M059J (cell line): ENCODE measurements at places on chromosomes 1 and 21. TPM values are rescaled to one million over a fixed set of nuclear protein-coding genes. Genes with fewer than 3 reads are reported as not detected.
A peak's percentile ranks its signal among the peaks of the same experiment; 100 is the strongest.

DNA sequence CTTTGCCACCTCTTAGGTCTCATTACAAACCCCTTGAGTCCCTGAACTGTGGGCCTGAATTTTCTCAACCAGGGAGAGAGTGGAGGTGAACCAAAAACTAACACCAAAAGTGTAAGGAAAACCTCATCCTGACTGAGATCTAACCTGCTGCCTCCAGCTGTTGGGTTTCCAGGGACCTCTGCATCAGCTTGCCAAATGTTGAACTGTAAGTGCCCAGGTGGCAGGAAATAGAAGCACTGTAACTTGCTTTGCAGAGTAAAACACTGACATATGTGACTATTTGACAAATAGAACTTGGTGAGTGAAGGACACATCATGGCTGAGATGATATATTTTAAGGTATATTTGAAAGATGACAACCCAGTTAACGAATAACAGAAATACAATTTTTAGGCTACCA is 48.4 kb upstream of the NR5A2 start:
- no peak for DNase-seq

DNA sequence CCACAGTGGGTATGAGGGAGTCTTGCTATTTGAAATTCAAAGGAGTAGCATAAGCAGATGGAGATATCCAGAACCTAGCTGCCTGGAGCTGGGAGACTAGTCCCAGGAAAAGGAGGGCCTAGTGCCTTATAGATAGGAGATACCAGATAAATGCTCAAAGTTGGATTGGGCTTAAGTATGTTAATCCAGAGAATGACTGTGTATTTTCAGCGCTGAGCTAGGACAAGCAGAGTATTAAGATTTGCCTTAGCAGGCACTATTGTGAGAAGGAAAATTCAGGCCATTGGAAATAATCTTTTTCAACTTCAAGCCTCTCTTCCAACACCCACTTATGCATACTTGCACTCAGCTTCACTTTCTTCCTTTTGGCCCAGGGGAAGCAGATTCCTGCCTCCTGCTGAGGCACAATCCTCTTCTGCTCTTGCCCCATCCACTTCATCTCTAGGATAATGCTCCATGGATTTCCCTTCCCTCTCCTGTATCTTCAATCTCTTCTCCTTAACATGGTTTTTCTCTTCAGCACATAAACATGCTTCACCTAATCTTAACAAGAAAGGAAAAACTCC is 21.1 kb downstream of the PIK3C2B start:
- DNase-seq, result no peak

- peak; percentile 73 for DNase-seq
Measured at GRCh38 chr1:32538887-32539583, at the start of gene ZBTB8A. ZBTB8A (plus strand) TSS chr1:32539427; CDS start chr1:32592932, 53,505 bp downstream.

DNA sequence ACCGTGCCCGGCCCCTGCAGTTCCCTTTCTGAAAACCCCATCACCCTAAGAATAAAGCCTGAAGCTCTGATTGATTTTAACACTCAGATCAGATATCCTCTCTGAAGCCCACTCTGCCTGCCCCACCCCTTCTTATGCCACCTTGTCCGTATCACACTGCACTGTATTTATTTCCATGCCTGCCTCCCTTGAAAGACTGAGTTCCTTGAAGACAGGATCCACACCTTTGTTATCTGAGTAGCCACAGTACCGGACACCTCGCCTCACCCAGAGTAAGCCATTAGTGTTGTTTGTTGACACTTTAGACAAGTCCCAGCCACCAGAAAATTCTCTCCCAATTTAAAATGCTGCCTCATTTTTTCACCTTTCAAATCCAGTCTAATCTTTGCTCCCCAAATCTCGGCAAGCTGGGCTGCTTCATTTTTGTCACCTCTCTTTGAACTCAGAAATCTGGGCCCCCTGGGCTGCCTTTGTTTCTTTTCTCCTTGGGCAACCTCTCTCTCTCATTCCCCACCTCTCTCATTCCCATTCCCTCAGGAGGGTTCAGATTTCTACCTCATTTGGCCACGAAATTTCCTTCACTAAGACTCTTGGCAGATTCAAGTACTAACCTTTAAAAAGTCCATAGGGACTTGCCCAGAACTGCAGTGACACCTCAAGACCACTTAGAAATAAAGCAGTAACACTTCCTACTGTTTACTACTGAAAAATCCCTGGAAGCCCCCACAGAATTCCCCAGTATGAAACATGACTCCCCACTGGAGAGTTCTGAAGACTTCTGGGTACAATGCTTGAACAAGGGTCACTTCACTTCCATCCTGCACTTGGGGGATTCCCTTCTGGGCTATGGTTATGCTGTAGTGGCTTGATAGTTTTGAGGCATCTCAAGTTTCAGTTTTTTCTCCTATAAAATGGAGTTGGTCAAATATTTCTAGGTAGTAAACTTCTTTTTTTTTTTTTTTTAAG is 8.7 kb upstream of the PPP1R15B start:
- DNase-seq, result peak; percentile 40

GRCh38 chr21:42466700-42467099 is 29.3 kb downstream of the RSPH1 start:
- no peak for DNase-seq

DNA sequence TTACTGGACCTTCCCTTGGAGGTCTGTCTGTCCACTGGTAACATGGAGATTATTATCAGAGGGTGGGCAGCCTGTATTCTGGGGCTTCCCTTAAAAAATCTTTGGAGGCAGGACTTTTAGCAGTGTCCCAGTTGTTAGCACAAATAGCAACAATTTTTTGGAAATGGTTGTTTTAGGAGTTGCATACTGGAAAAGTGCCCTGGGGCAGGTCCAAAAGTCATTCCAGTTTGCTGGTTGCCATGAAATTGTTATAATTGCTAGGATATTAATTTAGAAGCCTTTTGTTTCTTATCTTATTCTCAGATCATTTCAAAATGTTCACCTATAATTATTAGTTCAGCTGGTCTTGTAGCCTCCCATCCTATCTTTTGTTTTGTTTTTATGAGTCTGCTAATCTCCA is 71.0 kb downstream of the PTGS2 start:
- DNase-seq, result no peak

DNA sequence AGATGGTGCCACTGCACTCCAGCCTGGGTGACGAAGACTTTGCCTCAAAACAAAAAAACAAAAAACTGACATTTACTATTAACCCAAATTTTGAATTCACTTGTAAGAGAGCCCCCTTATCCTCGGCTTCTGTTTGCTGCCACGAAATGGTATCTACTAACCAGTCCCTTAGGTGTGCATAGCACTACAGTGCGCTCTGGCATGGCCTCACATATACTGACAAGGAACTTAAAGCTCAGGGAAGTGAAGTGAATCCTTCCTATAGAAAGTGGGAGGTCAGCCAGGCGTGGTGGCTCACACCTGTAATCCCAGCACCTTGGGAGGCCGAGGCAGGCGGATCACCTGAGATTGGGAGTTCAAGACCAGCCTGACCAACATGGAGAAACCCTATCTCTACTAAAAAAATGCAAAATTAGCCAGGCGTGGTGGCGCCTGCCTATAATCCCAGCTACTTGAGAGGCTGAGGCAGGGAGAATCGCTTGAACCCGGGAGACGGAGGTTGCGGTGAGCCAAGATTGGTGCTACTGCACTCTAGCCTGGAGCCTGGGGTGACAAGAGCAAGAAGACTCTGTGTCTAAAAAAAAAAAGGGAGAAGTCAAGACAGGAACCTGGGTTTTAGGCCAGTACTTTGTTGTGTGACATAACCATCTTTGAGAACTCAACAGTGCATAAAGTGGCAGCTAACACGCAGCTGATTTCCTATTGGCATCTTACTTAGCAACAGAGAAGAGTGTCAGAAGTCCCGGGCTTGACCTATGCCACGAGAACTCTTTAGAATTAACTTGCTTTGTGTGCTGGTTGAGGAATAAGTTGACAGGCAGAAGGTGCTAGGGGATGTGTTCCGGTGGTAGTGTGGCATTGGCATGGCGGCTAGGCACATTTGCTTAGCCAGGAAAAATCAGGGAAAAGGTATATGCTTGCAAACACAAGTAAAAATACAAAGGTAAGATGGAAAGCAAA is 16.8 kb downstream of the ERRFI1 start:
- no peak for DNase-seq

GRCh38 chr1:181803421-181803820 is 258.1 kb downstream of the ZNF648 start:
- DNase-seq, result no peak

- no peak for DNase-seq
Measured at GRCh38 chr1:5907966-5908365, 84.3 kb downstream of the NPHP4 start.

Gene BEND5
- total RNA-seq, result 0.39 TPM in 1 of 2 replicates, not detected in the other

Gene RCC1
- 36.8 and 49.1 TPM in 2 replicates for total RNA-seq

Gene TTC13
- total RNA-seq, result 15.5 and 18.5 TPM in 2 replicates

Gene MASP2
- not detected in 2 replicates for total RNA-seq

Gene C1orf87
- not detected in 2 replicates for total RNA-seq

Gene NHLH2
- not detected in 2 replicates for total RNA-seq

Gene ARHGEF16
- 0.59 and 3.0 TPM in 2 replicates for total RNA-seq

Gene RGSL1
- not detected in 2 replicates for total RNA-seq

Gene SLC9C2
- total RNA-seq, result not detected in 2 replicates

Gene PLA2G2C
- not detected in 2 replicates for total RNA-seq

Gene FAM177B
- not detected in 2 replicates for total RNA-seq

Gene GPR37L1
- not detected in 2 replicates for total RNA-seq

Gene SAMSN1
- 0.32 TPM in 1 of 2 replicates, not detected in the other for total RNA-seq
